CD4-positive, alpha-beta T cell treated with Interleukin-6 for 4 hours (primary cell): ENCODE measurements at places on chromosomes 2 and 18.

DNA sequence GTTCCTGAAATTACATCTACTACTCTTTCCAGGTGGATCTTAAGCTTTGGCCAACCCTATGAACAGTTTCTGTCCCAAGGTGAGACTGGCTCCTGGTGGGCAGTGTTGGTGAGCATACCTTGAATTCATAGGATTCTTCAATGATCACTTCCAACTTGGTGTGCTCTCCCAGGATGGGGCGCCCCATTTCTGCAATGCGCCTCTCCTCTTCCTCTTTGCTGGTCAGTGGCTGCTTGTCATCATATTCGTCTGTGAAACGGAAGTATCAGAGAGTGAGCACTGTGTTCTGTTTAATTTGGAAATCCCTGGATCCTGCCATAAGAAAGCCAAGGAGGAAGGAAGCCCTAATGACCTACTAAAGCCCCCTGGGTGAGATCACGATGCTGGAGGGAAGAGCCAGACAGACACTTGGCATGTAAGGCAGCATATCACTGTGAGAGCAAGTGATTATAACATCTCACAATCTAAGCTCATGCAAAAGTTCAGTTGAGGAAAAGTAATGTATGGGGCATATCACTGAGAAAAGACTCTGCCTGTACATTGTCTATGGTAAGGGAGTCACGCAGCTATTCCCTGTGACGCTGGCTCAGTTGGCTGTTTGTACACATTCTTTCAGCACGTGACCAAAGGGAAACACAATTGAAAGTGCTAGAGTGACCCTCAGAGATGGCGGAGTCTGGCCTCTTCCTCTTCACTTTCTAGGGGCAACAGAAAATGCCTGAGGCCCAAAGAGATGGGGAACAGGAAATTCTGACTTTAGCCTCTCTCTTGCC lies 287.0 kb downstream of the SLC8A1 start:
- DNase-seq = no peak

DNA sequence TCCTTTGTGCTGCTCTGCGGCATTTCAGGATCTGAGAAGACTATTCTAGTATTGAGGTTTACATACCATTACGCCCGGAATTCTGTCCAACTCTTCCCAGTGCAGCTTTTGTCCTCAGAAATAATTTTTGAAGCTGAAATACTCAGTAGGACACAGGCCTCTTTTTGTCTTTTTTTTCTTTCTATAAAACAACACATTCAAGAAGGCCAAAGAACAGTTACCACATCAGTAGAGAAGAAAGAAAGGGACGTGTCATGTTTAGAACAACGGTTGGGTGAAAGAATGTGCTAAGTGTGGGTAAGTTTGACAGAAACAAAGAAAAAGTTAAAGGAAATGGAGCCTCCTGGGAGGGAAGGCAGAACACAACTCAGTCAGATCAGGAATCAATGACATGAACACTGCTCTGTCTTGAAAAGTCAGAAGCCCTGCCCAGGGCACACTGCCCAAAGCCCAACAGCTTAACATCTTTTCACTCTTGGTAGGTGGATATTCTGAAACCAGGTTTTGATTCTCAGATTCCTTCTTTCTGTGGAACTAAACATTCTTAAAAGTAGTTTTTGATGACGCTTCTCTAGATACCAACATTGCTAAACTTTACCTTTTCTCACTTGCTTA lies 198.6 kb upstream of the CWC22 start:
- no peak for DNase-seq

- no peak for DNase-seq
These were observed 13.5 kb downstream of the CBLN2 start for GRCh38 chr18:72530622-72531021.

- DNase-seq = no peak
These were observed 112.8 kb downstream of the DSC3 start for GRCh38 chr18:30929718-30930117.

DNA sequence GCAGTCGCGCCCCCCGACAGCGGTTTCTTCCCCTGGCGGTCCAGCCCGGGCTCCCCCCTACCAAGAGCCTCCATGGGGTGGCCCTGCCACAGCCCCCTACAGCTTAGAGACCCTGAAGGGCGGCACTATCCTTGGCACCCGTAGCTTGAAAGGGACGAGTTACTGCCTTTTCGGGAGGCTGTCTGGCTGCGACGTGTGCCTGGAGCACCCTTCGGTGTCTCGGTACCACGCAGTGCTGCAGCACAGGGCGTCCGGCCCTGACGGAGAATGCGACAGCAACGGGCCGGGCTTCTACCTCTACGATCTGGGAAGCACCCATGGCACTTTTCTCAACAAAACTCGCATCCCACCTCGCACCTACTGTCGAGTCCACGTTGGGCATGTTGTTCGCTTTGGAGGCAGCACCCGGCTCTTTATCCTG lies 475 bp downstream of the SLC4A1AP start:
- DNase-seq = no peak

DNA sequence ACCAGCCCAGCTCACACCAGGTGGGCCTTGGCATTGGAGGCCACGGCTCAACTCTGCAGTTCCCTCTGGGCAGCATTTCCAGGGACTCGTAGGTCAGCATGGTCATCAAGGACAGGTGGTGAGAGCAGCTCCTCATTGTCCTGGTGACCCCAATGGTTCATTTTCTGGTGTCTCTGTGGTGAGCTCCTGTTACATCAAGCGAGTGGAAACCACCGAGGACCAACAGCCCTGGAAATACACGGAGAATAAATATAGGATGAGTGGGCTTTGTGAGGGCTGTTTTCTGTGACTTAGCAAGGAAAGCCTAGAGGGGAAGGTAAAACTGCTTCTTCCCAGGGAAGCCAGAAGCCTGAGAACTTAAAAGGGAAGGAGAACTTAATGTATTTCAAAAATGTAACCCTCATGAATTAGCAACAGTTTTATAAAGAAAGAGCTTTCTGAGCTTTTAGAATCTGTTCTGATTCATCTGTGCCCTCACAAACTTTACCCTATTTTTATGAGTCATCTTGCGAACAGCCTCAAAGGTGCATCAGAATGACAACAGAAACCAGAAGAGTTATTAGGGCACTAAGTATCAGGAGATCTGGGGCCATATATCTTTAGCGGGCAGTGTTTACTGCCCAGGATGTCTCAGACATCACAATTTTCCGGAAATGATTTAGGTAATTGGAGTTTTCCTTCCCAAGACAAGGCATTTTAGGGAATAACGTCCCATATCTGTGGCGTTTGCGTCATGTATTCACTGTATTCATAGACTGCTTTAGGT lies 18.7 kb downstream of the C2orf92 start:
- DNase-seq = no peak

GRCh38 chr2:23375448-23375847 lies 9.5 kb upstream of the KLHL29 start:
- DNase-seq = no peak

DNA sequence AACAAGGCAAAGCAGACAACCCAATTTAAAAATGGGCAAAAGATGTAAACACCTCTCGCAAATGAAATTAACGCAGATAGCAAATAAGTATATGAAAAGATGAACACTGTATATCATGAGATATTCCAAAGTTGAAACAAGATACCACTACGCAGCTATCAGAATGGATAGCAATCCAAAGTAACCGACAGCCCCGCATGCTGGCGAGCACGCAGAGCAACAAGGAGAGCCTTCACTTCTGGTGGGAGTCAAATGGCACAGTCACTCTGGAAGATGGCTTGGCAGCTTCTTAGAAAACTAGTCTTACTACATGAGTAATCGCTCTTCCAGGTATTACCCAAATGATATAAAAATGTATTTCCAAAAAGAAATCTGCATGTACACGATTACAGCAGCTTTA lies 1.4 kb downstream of the NDUFA10 start:
- DNase-seq = no peak

DNA sequence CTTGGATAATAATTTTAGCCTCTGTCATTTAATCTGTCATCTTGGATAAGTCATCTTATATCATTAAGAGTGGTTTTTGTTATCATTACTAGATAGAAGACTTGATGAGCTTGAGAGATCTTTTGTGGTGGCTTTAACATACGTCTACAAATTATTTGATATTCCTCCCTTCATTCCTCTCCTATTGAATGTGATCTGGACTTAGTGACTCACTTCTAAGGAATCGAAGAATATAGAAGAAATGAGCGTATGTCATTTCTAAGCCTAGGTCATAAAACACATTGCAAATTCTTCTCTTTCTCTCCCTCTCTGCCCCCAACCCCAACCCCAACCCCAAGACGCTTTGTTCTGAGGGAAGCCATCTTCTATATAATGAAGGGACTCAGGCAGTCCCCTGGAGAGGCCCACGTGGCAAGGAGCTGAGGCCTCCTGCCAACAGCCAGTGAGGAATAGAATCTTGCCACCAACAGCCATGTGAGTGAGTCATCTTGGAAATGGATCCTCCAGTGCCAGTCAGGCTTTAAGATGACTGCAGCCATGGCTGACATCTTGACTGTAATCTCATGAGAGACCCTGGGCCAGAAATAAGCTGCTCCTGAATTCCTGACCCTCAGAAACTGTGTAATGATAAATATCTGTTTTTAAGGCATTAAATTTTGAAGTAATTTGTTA lies 221.6 kb upstream of the SP5 start:
- no peak for DNase-seq

DNA sequence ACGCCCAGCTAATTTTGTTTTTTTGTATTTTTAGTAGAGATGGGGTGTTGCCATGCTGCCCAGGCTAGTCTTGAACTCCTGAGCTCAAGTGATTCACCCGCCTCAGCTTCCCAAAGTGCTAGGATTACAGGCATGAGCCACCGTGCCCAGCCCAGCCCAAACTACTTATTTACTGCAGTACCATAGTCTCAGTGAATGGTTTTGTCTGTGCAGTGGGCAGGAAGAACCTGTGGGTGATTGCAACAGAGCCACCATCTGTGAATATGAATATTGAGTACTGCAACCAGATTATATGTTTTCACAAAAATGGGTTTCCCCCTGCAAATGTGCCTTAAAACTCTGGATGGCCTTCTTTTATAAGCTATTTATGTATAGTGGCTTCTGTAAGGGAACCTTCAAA lies 9.1 kb downstream of the MPPE1 start:
- DNase-seq = no peak

DNA sequence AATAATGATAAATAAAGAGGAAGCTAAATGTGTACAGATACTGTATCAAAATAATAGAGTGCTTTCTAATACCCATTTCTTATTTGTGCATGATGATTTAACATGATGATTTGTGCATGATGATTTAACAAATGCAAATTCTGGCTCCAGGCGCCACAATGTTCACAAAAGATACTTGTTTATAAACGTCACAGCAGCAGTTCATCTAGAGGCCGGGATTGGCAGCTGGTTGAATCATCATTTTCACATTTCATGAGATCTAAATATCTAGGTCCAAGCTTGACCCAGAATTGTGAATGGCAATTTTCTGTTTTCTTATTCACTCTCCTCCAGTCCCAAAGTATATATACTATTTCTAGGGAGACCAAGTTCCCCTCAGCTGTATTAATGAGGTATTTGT lies 322.0 kb downstream of the SUCLG1 start:
- no peak for DNase-seq

- DNase-seq = no peak
These were observed 370.8 kb upstream of the NT5C1B start for GRCh38 chr2:18959952-18960717.

GRCh38 chr18:10153924-10154752 lies 240.3 kb downstream of the VAPA start:
- DNase-seq = no peak

GRCh38 chr2:107657049-107657448 lies 169.6 kb upstream of the RGPD4 start:
- DNase-seq = no peak

GRCh38 chr2:197121756-197122385 lies 188.7 kb downstream of the ANKRD44 start:
- DNase-seq = no peak

- no peak for DNase-seq
These were observed 251.2 kb downstream of the ACKR3 start for GRCh38 chr2:236820763-236821344.
